ENCODE measurements at places on chromosomes 3 and 15.

GRCh38 chr3:2967871-2968270, 142.3 kb downstream of the IL5RA start:
- no peak for DNase-seq
- no peak overlapping the region for H3K27ac ChIP-seq
- no peaks in the 10 kb centered on the region for H3K4me1 ChIP-seq
- peaks cover 17% of the 10 kb centered on the region for H3K27me3 ChIP-seq
- no peaks in the 10 kb centered on the region for H3K36me3 ChIP-seq
- H3K4me3 ChIP-seq = no peak overlapping the region

DNA sequence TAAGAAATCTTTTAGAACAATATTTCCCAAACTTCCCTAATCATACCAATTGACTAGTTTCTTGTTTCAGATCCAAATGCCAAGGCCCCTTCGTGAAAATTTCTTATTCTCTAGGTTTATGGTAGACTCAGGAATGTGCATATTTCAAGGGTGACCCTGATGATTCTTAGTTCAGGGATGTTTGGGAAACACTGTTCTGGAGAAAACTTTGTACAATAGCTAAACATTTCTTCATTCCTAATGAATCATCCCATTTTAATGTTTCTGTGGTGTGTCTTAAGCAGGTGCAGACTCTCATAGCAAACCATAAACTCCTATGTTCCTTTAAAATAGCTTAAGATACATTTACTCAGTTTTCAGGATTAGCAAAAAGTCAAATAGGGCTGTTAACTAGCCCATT, 314.5 kb downstream of the TIGIT start:
- no peak overlapping the region for H3K27ac ChIP-seq
- no peaks in the 10 kb centered on the region for H3K27me3 ChIP-seq
- DNase-seq = no peak

DNA sequence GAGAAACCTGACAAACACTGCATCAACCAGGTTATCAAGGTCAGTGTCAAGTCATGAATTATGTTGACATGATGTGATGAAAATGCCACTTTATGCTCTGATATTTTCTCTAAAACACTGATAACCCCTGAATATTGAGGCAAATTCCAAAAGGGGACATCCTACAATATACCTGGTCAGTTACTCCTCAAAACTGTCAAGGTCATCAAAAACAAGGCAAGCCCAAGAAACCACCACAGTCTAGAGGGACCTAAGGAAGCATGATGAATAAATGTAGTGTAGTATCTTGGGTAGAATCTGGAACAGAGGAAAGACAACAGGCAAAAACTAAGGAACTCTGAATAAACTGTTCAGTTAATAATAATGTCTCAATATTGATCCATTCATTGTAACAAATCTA, 275.3 kb upstream of the THRB start:
- H3K4me3 ChIP-seq = no peak overlapping the region
- DNase-seq = no peak
- H3K36me3 ChIP-seq = no peaks in the 10 kb centered on the region
- H3K4me1 ChIP-seq = no peaks in the 10 kb centered on the region

- DNase-seq = no peak
- H3K36me3 ChIP-seq = no peaks in the 10 kb centered on the region
- H3K4me3 ChIP-seq = no peak overlapping the region
- no peaks in the 10 kb centered on the region for H3K27me3 ChIP-seq
These were observed 172.1 kb upstream of the ADAMTS9 start for GRCh38 chr3:64859625-64860535.

DNA sequence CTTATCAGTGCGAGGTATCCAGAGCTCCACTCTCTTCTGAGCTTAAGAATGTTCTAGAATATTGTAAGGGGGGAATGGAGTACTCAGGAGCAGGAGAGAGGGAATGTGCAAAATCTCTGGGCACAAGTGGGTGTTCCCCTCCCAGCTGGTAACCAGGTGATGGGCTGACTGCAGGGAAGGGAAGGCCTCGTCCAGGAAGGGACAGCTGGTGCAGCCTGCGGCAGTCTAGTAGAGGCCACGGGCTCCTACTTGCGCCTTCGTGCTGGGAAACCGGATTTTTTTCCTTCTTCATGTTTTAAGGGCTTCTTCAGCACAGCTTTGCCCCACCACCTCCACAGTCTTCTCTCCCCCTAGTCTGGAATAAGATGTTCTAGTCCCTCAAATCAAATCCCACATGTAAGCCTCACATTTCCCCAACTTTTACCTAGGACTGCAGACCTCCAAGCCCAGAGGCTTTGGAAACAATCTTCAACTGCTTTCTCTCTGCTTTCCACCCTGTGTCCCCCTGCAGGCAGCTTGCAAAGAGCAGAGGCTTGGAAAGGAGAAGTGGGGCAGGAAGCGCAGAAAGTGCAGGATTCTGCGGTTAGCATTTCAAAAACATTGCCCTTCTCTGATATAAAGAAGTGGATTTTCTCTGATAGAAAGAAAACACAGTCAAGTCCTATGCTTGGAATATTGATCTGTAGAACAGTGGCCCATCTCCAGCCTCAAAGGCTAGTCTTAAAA, 11.9 kb upstream of the CGNL1 start:
- H3K27ac ChIP-seq = no peak overlapping the region
- no peak for DNase-seq
- no peaks in the 10 kb centered on the region for H3K36me3 ChIP-seq

DNA sequence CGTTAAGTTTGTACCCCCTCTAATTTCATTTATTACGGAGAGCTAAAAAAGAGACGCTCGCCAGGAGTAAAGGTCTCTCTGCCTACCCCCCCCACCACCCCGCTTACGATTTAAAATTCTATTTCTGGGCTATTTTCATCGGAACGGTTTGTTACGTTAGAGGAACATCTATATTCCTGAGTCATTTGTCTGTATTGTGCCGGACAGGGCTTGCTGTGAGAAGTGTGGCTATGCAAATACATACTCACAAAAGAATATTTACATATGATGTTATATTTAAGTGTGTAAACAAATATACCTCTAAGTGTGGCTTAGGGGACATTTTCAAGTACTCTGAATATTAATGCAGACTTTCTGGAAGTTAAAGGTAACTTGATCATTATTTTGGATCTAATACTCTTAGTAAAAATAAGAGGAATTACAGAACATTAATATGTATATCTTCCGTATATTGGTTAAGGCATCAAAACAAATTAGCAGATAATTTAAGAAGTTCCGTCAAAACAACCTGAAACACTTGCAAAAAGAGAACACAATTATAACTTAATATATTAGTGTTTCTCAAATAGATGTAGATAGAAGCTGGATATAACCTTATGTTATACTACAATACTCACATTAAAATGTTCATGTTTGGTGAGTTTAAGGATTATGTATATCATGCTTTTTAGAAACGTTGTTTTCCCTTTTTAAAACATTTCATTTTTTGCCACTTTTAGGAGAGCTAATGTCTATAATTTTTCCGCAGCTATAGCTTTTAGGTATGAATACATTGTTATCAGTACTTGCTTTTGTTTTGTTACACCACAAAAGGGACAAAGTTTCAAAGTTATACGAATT, 1.6 kb upstream of the SHOX2 start:
- DNase-seq = no peak
- H3K27me3 ChIP-seq = peaks cover 71% of the 10 kb centered on the region
- H3K4me3 ChIP-seq = peak overlapping the region; percentile 78
- H3K27ac ChIP-seq = no peak overlapping the region
- H3K36me3 ChIP-seq = peaks cover 11% of the 10 kb centered on the region
- peaks cover 69% of the 10 kb centered on the region for H3K4me1 ChIP-seq

GRCh38 chr15:79086814-79087213, 3.8 kb downstream of the RASGRF1 start:
- peaks cover 4% of the 10 kb centered on the region for H3K4me1 ChIP-seq
- H3K4me3 ChIP-seq = no peak overlapping the region
- peaks cover 52% of the 10 kb centered on the region for H3K27me3 ChIP-seq
- no peak for DNase-seq

- no peak overlapping the region for H3K4me3 ChIP-seq
- H3K4me1 ChIP-seq = no peaks in the 10 kb centered on the region
- H3K36me3 ChIP-seq = no peaks in the 10 kb centered on the region
- no peak overlapping the region for H3K27ac ChIP-seq
- DNase-seq = no peak
These were observed 120.9 kb downstream of the DTWD1 start for GRCh38 chr15:49741712-49742111.

DNA sequence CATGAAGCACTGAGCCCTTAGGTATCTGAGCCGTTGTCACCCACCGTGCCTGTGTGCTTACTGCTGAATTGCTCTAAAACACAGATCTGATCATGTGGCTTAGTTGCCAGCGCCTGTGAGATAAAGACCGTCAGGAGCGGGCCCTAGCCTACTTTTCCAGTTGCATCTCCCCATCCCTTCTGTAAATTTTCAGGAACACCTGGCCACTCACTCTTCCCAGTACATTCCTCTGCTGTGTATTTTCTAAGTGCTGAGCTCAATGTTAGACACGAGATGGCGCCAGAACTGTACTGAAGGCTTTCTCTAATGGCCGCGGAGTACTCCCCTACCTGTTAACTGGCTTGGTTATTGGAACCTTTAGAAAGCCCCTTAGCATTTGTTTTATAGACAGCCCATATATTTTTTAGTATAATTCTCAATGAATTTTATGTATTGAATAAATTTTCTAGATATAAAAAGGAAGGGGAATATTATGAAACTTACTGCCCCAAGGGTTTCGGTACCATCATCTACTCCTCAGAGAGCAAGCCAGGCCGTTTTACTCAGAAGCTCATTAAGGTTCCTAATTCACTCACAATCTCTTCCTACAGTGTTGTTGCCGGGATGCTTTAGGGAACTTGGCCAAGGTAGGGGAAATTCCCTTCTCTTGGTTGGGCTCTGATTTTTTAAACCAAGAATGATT, 16.7 kb upstream of the WNT7A start:
- H3K36me3 ChIP-seq = peaks cover 28% of the 10 kb centered on the region
- H3K27me3 ChIP-seq = no peaks in the 10 kb centered on the region
- DNase-seq = peak; percentile 34
- H3K4me3 ChIP-seq = peak overlapping the region; percentile 44
- H3K27ac ChIP-seq = peak overlapping the region; percentile 4

DNA sequence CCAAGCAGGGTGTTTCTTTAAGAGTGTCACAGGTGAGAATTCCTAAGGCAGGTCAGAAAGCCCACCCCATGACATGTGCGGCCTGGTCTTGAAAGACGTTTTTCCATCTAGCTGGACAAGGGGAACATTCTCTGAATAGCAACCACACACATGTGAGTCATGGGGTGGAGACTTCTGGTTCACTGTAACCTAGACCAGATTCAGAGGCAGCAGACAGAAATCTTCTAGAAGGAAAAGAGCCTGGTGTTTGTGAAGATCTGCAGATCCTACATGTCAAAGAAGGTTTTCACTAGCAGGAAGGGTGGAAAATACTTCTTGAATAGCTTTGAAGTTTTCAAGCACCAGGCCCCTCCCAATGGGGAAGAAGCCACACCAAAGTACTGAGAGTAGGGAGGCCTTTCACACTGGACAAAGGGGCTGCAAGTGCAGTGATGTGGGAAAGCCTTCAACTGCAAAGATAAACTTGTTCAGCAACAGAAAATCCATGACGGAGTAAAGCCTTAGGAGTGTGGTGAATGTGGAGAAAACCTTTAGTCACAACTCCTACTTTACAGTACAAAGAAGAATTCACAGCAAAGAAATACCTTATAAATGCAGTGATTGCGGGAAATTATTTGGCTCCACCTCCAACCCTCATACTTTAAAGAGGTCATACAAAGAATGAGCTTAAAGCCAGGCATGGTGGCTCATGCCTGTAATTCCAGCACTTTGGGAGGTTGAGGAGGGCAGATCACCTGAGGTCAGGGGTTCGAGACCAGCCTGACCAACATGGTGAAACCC, 17.6 kb downstream of the ADAM10 start:
- H3K4me1 ChIP-seq = peaks cover 64% of the 10 kb centered on the region
- H3K36me3 ChIP-seq = peaks cover 27% of the 10 kb centered on the region
- no peak for DNase-seq
- no peak overlapping the region for H3K4me3 ChIP-seq
- no peaks in the 10 kb centered on the region for H3K27me3 ChIP-seq

DNA sequence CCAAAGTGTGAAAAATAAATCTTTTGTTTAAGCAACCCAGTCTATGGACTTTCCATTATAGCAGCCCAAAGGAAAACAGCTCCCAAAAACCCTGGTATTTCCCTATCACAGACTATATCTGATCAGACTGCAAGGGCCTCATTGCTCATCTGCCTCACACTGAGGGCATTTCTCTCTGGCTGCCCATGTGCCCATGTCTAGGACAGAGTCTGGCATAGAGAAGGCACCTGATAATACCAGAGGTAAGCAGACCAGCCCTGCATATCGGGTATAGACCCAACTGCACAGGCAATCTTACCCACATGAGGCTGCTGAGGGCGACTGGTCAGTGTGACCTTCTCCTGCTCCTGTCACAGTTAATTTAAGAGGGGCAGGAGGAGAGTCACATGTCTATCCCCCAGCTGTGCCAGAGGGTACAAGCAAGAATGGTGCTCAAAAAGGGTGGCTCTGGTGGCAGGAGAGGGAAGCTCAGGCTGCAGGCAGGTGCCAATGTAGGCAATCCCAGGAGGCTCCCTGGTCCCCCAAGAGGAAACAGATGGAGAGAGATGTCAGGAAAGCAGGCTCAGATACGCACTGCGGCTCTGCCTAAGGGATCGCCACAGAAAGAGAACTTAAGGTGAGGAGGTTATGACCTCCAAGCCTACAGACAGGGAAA, 3.1 kb downstream of the CSRNP1 start:
- H3K4me3 ChIP-seq = peak overlapping the region; percentile 95
- no peak for DNase-seq
- H3K36me3 ChIP-seq = peaks cover 69% of the 10 kb centered on the region
- peak overlapping the region; percentile 98 for H3K27ac ChIP-seq
- H3K27me3 ChIP-seq = no peaks in the 10 kb centered on the region

- no peak for DNase-seq
- H3K27me3 ChIP-seq = no peaks in the 10 kb centered on the region
- H3K36me3 ChIP-seq = no peaks in the 10 kb centered on the region
- H3K4me1 ChIP-seq = no peaks in the 10 kb centered on the region
These were observed 992.4 kb downstream of the NAALADL2 start for GRCh38 chr3:175851541-175851940.

GRCh38 chr15:35626571-35627318, 80.8 kb upstream of the DPH6 start:
- H3K4me3 ChIP-seq = no peak overlapping the region
- no peaks in the 10 kb centered on the region for H3K4me1 ChIP-seq
- peaks cover 15% of the 10 kb centered on the region for H3K27me3 ChIP-seq
- no peaks in the 10 kb centered on the region for H3K36me3 ChIP-seq
- no peak for DNase-seq

GRCh38 chr3:8757551-8758518, 11.6 kb downstream of the OXTR start:
- no peak for DNase-seq
- no peaks in the 10 kb centered on the region for H3K36me3 ChIP-seq
- H3K27ac ChIP-seq = no peak overlapping the region
- H3K4me1 ChIP-seq = no peaks in the 10 kb centered on the region
- no peaks in the 10 kb centered on the region for H3K27me3 ChIP-seq
- no peak overlapping the region for H3K4me3 ChIP-seq

Data from activated naive CD8-positive, alpha-beta T cell treated with anti-CD3 and anti-CD28 coated beads for 36 hours (primary cell).